ENCODE measurements at places on chromosomes 1 and 21.

- DNase-seq, result no peak
These were observed 10.8 kb upstream of the IER5 start for GRCh38 chr1:181077576-181078242.

- DNase-seq, result no peak
These were observed 18.6 kb downstream of the RO60 start for GRCh38 chr1:193077991-193078390.

GRCh38 chr1:26972390-26972789 is 12.1 kb upstream of the KDF1 start:
- no peak for DNase-seq

GRCh38 chr1:79663916-79664315 is 657.4 kb upstream of the ADGRL4 start:
- no peak for DNase-seq

DNA sequence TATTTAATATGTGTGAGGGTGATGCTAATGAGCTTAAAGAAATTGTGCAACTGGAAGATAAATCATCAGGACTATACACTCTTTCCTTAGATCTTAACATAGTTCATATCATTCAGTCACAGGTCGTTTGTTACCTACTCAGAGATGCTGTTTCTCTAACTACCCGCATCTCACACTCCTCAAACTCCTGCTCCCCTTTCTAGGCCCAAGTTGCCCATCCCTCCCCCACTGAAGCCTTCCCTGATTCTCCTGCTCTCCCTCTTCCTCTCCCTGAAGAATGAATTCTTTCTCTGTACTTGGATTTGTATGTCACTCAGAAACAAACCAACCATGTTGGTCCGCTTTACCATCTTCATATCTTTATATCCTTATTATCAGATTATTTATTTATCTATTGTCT is 9.1 kb downstream of the SH3GLB1 start:
- no peak for DNase-seq

DNA sequence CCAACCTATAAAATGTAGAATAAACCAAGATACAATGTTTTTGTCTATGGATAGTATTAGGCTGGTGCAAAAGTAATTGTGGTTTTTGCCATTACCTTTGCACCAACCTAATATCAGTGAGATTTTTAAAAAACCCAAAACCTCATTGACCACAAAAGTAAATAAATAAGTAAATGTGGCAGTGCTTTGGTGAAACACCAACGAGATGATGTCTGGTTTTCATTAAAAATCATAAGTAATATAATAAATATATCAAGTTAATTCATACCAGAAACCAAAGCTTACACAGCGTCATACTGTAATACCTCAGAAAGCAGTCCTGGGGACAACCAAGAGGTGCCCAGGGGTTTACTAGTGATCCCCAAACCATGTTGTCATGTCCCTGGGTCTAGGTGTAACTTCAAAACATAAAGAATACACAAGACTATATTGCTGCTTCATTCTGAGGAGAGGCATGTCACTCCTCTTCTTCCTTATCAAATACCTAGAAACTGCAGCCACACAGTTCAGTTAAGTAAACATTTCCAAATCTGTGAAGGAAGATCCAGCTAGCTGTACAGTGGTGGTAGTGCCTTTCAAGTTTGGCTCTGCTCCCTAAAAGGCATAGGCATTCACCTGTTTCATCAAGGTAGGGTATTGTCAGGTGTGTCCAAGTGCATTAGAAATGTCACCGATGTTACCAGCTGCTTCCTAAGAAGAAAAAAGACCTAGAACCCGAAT is 51.6 kb upstream of the ZC3H11B start:
- DNase-seq, result no peak

GRCh38 chr1:183285746-183286145 is 99.7 kb downstream of the LAMC2 start:
- no peak for DNase-seq

DNA sequence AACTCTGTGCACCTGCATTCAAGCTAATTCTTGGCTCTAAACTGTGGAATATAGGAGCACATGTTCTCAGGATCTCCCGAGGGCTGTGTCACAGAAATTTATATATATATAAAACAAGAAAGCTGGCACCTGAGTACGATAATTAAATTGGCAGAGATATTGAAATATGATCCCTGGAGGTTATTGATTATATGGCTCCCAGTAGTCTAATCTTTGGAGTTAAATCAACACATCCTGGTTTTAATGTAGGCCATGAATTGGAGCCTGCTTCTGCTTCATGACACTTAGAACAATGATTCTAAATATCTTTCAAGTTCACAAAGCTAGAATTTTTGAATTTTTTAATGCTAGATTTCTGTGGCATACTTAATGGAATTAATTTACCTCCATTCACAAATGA is 84.3 kb downstream of the CTH start:
- DNase-seq, result peak; percentile 81

- DNase-seq, result no peak
These were observed 4.9 kb downstream of the SH3BGR start for GRCh38 chr21:39456665-39457064.

DNA sequence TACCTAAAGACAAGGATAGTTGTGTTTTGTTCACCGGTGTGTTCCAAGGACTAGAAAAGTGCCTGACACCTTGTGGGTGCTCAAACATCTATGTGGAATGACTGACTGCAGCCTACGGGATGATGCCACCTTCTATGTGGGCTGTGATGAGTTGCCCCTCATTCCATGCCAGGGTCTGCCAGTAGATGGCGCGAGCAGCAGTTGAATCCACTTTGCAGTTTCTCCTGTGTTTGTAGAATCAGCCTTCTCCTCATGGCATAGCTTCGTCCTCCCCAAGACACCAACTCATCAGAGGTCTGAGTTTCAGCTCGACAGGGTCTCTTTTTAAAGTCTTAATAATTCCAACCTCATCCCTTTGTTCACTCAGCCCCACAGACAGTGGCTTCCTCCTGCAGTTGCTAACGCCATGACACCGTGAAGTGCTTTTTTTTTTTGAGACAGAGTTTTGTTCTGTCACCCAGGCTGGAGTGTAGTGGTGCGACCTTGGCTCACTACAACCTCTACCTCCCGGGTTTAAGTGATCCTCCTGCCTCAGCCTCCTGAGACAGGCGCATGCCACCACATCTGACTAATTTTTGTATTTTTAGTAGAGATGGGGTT is 133.7 kb downstream of the CAPN8 start:
- peak; percentile 63 for DNase-seq

DNA sequence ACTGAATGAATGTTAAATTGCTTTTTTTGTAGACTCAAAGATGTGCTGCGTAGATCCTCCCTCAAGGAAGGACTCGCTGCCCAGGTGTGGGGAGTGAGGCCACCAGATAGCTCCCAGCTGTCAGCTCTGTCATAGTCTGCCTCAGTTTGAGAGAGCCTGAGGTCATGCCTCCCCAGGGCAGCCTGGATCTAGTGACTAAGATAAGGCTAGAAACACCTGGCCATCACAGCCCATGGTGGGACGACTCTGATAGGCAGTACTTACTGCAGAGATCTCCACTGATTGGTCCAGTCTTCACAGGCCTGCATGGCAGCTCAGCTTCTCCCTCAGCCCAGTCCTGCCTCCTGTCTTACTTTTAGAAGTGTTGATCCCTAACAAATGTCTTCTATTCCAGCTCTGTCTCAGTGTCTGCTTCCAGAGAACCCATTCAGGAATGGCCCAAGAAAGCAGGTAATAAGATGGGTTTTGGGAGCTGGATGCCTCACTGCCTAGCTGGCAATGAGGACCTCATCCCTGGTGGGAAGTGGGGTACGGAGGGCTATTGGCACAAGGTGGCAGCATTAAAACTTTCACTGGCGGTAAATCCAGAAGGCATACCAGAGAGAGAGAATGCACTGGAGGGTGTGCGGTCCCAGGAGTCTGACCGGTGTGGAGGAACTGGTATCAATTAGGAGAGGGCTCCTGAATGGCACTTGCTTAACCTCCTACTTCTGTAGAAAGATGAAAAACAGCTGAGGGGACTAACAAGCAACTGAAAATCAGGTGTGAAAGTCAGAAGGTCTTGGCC is 55.3 kb upstream of the GPR37L1 start:
- DNase-seq, result no peak

- DNase-seq, result no peak
These were observed 6.2 kb downstream of the DHX9 start for GRCh38 chr1:182845379-182845778.

DNA sequence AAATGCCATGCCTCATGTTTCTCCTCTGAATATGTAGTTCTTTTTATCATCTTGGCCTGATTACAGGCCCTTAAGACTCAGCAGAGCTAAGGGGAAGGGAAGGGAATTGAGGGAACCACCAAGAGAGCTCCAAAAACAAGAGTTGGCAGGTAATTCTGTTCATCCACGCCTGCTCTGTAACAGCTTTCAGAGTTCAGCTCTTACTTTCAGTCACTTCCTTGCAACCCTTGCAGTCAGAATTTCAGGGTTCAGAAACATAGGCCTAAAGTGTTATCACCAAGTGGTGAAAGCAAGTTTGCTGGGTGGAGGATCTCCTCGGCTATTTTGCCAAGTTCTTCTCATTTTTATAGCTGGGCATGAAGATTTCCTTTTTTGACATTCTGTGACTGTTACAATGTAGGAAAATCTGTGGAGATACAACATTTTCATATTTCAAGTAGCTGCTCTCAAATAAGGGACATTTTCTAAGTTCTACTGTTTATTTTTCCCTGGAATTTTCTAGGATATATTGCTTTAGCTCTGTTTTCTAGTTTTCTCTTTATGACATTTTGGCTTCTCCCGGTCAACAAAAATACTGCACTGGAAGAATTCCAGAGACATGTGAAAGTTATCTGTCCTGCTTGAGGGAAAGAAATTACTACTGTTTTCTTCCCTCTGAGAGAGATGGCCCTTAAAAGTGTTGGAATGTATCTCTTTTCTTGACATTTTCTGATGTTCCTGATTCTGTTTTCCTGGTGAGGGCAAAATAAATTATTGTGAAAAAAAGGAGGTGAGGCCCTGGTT is 251.8 kb upstream of the ST6GALNAC5 start:
- no peak for DNase-seq

GRCh38 chr1:207174913-207175312 is 70.9 kb downstream of the C4BPA start:
- DNase-seq, result no peak

- DNase-seq, result no peak
These were observed 5.0 kb upstream of the CHML start for GRCh38 chr1:241645199-241645598.
